ENCODE measurements at places on chromosomes 2 and 18.

DNA sequence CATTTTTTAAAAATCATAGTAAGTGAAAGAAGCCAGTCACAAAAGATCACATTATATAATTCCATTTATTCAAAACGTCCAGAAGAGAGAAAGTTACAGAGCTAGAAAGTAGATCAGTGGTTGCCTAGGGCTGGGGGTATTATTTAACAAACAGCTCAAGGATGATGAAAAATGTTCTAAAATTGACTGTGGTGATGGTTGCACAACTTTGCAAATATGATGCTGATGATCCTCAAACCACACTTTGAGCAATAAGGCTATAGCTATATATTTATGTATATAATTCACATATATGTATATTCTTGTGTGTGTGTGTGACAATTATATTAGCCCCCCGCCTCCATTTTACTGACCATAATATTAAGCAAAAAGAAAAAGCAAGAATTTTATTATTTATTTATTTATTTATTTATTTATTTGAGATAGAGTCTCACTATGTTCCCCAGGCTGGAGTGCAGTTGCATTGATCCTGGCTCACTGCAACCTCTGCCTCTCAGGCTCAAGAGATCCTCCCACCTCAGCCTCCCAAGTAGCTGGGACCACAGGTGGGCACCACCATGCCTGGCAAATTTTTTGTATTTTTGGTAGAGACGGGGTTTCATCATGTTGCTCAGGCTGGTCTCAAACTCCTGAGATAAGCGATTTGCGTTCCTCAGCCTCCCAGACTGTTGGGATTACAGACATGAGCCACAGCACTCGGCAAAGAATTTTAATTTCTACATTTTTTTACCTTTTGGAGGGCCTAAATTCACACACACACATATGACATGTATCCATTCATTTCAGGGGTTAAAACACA is 1.9 kb downstream of the WDR12 start:
- DNase-seq, result no peak

- no peak for DNase-seq
Measured at GRCh38 chr2:21288299-21288698, 164.5 kb downstream of the TDRD15 start.

DNA sequence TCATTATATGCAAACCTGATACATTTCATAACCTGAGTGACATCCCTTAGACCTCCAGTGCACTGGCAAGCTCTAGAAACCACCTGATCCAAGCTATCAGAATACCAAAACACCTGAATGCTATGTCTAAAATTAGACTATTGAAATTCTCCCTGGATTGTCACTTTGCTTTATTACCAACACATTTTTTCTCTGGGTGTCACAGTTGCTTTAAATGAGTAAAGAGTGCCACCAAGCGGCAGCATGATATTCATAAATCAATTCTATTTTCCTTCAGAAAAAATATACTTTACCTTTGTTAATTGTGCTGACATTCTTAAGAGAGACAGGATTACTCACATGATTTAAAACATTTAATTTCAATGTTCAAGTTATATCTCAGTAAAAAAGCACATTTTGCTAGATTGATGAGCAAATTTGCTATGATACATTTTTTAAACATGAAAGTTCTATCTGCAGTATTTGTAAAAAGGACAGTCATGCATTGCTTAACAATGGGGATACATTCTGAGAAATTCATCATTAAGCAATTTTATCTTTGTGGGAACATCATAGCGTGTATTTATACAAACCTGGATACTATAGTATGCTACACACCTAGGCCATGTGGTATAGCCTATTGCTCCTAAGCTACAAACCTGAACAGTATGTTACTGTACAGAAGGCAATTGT is 338.4 kb upstream of the SLC39A10 start:
- no peak for DNase-seq

DNA sequence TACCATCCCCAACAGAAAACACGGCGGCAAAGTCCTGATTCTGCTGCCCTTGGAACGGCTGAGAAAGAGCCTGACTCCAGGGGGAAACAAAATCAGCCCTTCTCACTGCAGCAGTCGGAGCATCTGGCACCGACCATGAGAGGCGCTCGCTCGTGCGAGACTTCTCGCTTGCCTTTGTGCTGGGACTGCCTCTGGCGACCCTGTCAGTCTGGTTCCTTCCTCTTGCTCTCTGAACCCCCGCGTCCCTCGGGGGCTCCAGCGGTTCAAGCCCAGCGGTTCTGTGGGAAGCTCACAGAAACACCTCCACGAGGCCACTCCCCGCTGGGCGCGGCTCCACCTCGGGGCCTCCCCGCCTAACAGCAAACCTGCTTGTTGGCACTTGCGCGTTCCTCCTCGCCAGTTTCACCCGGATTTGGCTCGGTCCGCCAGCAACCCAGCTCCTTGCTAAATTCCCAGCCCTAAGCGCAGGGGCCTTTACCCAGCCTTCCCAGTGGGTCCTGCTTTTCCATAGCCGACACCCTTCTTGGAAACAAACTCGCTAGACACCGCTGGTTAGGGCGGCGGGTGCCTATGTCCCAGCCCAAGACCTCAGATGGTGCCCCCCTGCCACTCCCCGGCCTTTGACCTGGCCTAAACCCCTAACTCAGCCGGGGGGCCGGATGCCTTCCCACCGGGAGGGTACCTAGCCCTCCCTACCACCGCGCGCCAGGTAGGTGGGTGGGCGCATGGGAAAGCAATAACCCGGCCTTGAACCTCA is 2.2 kb downstream of the RND3 start:
- no peak for DNase-seq

GRCh38 chr2:215657844-215658243 is 222.0 kb upstream of the FN1 start:
- no peak for DNase-seq

- DNase-seq, result no peak
Measured at GRCh38 chr18:46013484-46014189, 46.5 kb upstream of the EPG5 start.

GRCh38 chr2:226354434-226354833 is 445.2 kb downstream of the IRS1 start:
- DNase-seq, result no peak

DNA sequence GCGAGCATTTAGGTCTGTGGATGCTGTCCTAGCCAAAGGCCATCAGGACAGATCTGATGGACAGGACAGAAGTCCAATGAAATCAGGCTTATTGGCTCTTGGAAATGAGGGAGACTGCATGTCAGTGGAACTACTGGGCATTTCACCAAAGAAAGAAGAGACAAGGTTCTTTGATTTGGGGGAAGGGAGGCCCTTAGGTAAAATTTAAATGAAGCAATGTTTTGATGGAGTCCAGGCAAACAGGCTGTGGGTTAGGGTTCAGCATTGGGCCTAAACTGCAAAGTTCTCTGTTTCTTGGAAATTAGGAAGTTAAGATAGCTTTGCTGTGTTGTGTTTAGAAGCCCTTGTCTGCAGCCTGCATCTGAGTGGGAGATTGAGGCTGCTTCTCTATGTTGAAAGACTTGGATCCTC is 31.6 kb upstream of the RNF149 start:
- no peak for DNase-seq

DNA sequence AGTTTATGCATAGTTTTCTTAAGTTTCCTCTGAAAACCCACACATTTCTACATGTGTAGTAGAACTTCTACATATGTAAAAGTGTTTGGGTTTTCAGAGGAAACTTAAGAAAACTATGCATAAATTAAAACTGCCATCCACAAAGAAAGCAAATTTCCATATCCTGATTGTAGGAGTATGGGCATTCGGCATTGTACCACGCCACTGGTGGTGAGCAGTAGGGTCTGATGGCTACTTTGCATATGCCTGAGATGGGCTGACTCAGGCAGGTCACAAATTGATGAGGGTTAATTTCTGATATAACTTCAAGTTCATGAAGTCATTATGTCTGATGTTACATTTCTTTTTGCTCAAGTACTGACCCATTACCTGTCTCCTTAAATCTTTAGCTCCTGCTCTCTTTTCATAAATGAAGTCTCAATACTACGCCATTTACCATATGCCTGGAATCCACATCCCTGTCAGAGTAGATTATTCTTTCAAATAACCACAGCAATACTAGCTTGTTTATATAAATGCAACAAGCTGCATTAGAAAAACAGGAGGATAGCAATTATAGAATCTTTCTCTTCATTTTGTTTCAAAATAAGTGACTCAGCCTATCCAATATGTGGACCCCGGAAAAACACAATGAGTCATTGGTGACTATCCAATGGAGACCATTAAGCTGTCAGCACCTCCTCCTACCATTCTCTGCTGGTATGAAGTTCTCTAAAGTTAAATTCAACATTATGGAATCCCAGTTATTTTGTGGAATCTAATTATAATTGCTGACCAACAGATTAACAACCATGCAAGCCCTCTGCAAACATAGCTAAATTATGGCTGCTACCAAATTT is 355.2 kb upstream of the UBE2E3 start:
- DNase-seq, result no peak

DNA sequence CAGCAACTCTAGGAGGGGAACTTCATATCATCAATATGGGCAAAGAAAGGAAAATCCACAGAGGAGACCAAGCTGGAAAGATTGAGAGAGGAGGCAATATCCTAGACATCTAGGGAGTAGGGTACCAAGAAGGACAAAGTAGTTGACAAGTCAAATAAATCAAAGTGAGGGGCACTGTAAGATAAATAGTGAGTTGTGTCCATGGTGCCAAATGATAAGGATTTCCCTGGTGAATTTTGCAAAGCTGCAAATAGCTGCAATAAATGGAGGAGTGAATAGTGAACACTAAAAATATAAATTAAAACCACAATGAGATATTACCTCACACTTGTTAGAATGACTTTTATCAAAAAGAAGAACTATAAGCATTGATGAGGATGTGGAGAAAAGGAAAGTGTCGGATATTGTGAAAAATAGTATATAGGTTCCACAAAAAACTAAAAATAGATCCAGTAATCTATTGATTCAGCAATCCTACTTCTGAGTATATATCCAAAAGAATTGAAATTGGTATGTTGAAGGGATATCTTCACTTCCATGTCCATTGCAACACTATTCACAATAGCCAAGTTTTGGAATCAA is 258.2 kb upstream of the FN1 start:
- no peak for DNase-seq

GRCh38 chr18:43917520-43917919 is 640.2 kb upstream of the SYT4 start:
- no peak for DNase-seq

GRCh38 chr2:145273840-145274239 is 753.9 kb upstream of the ZEB2 start:
- DNase-seq, result no peak

- no peak for DNase-seq
Measured at GRCh38 chr2:197453914-197454398, 604 bp downstream of the COQ10B start.

GRCh38 chr2:159640176-159640575 is 23.8 kb upstream of the BAZ2B start:
- no peak for DNase-seq

GRCh38 chr2:149735237-149735958 is 147.8 kb upstream of the MMADHC start:
- DNase-seq, result no peak

DNA sequence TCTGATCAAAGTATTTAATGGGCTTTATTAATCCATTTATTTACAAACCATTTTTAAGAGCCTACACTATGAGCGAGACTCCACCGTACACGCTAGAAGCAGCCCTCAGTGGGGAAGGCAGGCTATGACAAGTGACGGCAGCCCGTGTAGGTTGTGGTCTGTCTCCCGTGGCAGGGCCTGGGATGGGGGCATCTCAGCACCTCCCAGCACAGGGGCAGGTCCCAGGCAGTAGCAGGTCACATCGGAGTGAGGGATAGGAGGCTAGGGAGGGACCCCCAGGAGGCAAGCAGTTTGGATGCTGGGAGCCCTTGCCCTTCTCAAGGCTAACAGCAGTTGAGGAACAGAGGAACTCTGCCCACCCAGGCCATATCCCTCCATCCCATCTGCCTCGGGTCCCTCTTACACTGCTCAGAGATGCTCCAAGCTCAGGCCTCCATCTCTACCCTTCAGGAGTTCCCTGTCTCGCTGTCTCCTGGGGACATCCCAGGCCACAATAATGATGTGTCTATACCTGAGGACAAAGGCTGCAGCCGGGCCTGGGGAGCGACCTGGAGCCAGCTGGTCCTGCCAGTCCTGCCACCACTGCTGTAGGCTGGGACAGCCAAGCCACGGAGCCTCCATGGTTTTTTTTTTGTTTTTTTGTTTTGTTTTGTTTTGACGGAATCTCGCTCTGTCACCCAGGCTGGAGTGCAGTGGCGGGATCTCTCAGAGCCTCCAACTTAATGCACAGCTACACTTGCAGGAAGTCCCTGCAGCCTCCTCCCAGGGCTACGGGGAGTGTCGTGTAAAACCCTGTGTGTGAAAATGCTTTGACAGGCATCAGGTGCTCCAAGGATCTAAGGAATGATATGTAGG is 92.0 kb downstream of the NDUFA10 start:
- no peak for DNase-seq

DNA sequence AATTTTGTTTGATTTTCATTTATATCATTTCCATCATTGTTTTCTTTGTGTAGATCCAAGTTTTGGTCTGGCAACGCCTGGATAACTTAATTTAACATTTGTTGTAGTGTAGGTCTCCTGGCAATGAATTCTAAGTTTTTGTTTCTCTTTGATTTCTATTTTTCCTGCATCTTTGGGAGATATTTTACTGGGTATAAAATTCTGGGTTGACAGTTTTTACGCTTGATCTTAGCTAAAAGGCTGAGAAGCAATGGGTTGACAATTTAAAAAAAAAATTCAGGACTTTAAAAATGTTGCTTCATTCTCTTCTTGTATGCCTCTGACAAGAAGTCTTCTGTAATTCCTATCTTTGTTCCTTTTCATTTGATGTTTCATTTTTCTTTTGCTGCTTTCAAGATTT is 8.6 kb downstream of the LYPD6B start:
- no peak for DNase-seq
